ENCODE measurements at places on chromosomes 1 and 21. TPM values are rescaled to one million over a fixed set of nuclear protein-coding genes. Genes with fewer than 3 reads are reported as not detected.

PADI1 gene
- 0.15 TPM for polyA plus RNA-seq

ELOA gene
- 30.6 TPM for polyA plus RNA-seq

RGS8 gene
- not detected for polyA plus RNA-seq

GBP3 gene
- 6.7 TPM for polyA plus RNA-seq

KRTAP6-2 gene
- polyA plus RNA-seq, result not detected

ABCA4 gene
- polyA plus RNA-seq, result 0.84 TPM

FCGR3B gene
- polyA plus RNA-seq, result not detected

C21orf91 gene
- 20.0 TPM for polyA plus RNA-seq

MGST3 gene
- polyA plus RNA-seq, result 176 TPM

GRCh38 chr1:119291611-119292206 is 76.9 kb upstream of the HAO2 start:
- no peak for DNase-seq

- DNase-seq, result peak; percentile 98
These were observed at the start of gene TOMM20 for GRCh38 chr1:235128456-235129328. TSS of gene TOMM20 (minus strand) at chr1:235128837. CDS start at chr1:235128715, 122 bp downstream.

- DNase-seq, result no peak
These were observed 149.3 kb downstream of the BRINP3 start for GRCh38 chr1:190328361-190328760.

- DNase-seq, result no peak
These were observed 27.8 kb upstream of the HYI start for GRCh38 chr1:43481491-43481890.

DNA sequence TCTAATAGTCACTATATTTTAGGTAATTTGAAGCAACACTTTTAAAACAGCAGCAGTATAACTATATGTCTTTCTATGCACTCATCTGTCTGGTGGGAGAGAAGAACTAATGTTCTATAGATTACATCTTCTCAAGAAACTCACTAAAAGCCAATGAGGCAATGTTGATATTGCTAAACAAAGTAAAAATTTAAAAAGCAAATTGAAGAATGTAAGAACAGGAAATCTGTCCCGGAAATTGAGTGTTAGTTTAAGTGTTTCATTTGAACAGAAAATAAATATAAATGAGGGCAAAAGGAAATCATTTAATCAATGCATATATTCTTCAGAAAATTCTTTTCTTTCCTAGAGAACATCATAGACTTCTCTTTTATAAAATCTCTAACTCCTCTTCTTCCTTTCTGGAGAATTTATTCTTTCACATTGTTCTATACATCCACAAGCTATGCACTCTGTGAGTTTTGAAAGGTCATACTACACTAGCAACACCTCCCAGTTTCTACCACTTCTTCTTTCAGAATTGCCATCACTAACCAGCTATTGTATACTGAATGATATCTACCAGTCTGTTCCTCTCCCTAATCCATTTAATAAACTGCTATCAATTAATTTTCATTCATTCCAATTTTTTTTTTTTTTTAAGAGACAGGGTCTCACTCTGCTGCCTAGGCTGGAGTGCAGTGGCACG is 153.0 kb downstream of the USH2A start:
- DNase-seq, result no peak

GRCh38 chr1:182608845-182609610 is 4.8 kb upstream of the RGS16 start:
- DNase-seq, result no peak

DNA sequence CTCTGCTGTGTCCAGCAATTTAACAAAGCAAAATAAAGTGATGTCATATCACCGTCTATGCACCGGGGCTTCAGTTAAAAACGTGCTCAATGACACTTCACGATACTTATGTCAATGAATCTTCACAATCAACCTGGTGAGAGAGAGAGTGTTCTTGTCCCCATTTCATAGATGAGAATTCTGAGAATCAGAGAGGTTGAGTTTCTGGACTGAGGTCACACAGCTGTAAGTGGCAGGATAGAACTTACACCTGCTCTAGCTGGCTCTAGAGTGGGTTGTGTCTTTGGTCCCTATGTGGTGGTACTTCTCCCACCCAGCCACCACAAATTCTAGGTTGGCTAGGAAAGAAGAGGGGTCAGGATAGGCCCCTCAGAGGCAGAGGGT is 5.2 kb downstream of the NTRK1 start:
- no peak for DNase-seq

DNA sequence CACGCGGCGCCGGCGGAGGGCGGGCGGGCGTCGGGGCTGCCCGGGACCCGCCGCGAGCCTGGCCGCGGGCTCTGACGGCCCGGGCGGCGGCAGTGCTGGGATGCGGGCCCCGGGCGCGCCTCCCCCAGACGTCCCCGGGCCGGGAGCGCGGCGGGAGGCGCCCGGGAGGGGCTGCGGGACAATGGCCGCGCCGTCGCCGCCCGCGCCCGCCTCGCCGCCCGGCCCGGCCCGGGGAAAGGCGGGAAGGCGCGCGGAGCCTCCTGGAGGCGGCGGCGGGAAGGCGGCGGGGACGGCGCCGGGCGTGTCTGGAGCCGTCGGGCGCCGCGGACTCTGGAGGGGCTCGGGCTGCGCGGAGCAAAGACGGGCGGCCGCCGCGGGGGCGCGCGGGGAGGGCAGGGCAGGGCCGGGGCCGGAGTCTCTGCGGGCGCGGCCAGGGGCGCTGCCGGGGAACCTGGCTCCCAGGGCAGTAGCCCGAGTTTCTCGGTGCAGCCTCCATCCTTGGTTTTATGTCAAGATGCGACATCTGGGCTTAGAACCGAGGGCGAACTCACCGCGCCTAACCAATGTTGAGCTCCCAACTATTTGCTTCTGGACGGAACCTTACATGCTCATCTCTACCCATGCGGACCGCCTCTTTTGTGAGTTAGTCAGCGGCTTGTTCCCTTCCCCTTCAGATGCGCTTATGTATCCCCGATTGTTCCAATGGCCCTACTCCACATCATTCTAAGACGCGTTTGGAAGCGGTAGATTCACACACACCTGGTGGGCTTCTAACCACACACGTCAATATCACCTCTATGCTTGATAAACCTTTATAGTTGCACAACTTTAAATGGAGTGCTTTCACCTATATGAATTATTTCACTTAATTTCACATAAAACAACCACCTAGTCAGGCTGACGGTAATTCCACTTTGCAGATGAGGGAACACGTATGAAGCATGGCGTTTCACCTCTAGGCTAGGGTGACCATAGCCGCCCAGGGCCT is 651 bp downstream of the ZBTB8A start:
- peak; percentile 25 for DNase-seq

DNA sequence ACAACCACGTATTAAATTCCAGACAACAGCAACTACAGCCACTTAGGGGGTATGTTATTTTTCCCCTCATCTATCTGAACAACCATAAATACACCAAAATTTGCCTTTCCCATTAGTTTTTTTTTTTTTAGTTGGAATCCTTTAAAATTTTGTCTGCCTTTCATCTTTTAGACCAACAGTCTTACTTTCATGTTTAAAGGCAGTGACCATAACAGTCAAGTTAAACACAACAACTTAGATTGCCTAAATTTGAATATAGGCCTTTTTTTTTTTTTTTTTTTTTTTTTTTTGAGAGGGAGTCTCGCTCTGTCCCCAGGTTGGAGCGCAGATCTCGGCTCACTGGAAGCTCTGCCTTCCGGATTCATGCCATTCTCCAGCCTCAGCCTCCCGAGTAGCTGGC is 3.4 kb downstream of the GPBP1L1 start:
- DNase-seq, result no peak

GRCh38 chr1:99768524-99769245 is 2.2 kb upstream of the FRRS1 start:
- no peak for DNase-seq

GRCh38 chr21:42496839-42497202 is 797 bp upstream of the RSPH1 start:
- DNase-seq, result no peak

DNA sequence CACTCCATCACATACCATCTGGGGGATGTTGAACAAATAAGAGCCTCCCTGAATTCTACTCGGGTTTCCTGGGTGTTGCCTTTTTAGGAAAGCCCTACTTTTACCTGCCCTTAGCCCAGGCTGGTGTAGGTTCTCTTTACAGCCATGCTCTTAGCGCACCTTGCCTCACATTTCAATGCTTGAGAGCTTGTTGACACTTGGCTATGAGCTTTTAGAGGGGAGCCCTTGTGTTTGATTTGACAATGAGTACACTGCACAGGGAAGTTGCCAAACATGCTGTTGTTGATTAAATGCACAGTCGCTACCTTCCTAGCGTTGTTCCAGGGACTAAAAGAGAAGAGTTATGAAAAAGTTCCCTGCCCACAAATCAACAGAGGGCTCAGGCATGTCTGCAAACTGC is 103.8 kb downstream of the TRABD2B start:
- DNase-seq, result no peak

DNA sequence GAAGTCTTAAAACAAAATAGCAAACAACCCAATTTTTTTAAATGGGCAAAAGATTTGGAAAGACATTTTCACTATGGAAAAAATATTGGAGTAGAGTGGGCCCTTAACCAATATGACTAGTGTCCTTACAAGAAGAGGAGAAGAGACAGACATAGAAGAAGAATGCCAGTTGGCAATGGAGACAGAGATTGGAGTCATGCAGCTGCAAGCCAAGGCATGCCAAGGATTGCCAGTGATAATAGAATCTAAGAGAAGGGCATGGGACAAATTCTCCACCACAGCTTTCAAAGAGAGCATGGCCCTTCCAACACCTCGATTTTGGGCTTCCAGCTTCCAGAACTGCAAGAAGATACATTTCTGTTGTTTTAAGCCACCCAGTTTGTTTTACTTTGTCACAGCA is 92.7 kb downstream of the RGS2 start:
- no peak for DNase-seq
